ENCODE measurements at places on chromosomes 7 and 10.

DNA sequence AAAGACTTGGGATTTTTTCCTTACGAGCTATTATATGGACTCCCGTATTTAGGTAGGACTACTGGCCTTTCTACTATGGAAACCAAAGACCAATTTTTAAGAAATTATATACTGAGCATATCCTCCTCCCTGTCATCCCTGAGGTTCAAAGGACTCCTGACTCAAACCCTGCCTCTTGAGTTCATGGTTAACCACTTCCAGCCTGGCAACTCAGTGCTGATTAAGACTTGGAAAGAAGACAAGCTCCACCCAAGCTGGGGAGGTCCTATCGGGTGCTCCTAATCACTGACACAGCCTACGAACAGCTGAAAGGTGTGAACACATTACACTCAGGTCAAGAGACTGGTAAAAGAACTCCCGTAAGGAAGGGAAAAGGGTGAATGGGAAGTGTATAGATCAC is 66.8 kb downstream of the LYZL2 start:
- no peak for DNase-seq

DNA sequence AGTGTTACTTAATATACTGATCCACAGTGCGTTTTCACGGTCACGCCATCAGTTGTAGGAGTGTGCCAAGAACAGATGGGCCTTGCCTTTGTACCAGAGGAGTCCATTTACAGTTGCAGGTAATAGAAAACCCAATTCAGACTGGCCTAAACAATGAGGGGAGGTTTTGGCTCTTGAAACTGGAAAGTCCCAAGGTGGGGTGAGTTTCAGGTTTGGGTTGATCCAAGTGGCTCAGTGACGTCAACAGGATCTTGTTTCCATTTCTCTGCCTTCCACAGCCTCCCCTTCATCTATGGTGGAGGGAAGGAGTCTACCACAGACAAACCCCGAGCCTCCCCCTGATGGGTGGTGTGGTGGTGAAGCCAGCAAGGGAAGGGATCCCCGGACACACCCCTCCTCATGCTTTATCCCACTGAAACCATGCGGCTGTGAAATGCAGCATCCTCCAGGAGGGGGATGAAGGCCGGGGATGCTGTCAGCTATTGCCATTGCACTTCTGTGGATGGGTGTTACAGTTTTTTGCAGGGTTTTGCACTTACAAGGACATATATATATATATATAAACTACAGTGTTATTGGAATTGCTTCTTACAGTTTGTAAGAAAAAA is 14.8 kb upstream of the SH2D4B start:
- DNase-seq, result no peak

- no peak for DNase-seq
Measured at GRCh38 chr10:6507311-6507710, 72.8 kb downstream of the PRKCQ start.

DNA sequence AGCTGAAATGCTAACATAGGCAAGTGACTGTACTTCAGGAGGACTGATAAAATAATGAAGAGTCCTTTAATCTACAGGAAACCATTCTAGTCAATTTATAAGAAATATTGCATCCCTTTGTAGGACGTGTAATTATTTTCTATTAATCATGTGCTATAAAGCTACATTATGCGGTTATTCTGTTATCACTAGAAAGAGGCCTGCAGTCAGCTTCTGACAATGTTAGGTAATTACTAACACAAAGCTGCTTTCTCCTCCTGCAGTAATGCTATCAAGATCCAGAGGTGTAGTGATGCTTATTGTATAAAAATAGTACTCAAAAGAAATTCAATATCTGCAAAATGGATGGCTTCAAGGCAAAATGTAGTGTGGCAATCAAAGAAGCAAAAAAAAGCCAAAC is 191.1 kb downstream of the SKAP2 start:
- no peak for DNase-seq

- no peak for DNase-seq
Measured at GRCh38 chr7:2845034-2845592, 1.0 kb upstream of the GNA12 start.

GRCh38 chr10:69232736-69233480 is 12.8 kb downstream of the HKDC1 start:
- no peak for DNase-seq

Data from suppressor macrophage treated with lipopolysaccharide for 4 hours (primary cell).